ENCODE measurements at places on chromosomes 6 and 20.

DNA sequence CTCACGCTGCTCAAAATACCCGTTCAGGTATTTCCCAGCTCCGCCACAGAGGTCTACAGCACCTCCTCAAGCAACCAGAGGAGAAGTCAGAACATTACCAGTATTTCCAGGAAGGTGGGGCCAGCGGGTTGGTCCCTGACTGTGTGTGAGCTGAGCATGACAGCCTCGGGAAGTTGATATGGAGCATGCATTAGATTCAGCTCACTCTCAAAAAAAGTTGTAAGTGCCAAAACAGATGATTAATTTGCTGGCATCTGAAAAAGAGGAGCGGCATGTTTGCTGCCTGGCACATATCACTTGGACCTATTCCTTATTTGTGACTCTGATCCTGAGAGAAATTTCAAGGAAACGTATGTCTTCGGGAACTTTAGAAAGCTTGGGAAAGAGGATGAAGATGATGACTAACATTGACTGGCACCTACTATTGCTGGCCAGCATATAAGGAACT is 32.3 kb downstream of the ELOVL2 start:
- DNase-seq, result no peak

- peak; percentile 20 for DNase-seq
Observed at GRCh38 chr6:99746261-99746895, 139.7 kb downstream of the PRDM13 start.

DNA sequence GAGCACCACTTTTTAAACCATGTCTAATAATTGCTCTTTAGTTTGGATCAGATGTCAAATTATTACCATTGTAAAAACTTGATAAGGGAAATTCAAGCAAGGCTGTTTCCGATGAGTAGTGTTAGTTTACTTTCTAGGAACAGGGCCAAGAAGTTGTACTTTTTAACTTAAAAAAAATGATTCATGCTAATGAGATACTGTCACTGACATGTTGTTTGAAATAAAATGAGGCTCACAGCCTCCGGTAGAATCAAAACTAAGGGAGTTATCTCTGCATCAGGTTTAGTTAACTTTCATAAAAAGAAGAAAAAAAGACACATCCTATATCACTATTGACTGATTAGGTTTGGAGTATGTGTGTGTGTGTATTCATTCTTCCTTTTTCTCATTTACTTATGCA is 55.2 kb upstream of the SUPT3H start:
- no peak for DNase-seq

- DNase-seq, result no peak
Observed at GRCh38 chr6:55281215-55281614, 46.1 kb upstream of the GFRAL start.

DNA sequence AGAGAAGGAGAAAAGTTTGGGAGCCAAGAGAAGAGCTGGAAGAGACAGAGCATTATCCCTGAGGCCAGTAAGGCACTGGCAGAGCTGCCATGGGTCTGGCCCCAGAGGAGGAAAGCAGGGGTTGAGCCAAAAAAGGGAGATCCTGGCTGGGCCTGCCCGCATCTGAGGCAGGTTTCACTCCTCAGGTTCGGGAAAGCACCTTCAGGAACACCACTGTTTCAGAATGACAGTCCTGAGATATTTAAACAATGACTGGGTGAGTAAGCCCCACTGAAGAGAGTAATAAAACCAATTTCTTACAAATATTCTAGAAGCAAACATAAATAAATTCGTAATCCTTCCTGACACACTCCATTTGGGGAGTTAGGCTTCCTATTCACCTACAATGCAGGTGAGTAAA is 152.2 kb downstream of the BACH2 start:
- no peak for DNase-seq

- no peak for DNase-seq
Observed at GRCh38 chr20:14711652-14712051, 374.2 kb upstream of the FLRT3 start.

DNA sequence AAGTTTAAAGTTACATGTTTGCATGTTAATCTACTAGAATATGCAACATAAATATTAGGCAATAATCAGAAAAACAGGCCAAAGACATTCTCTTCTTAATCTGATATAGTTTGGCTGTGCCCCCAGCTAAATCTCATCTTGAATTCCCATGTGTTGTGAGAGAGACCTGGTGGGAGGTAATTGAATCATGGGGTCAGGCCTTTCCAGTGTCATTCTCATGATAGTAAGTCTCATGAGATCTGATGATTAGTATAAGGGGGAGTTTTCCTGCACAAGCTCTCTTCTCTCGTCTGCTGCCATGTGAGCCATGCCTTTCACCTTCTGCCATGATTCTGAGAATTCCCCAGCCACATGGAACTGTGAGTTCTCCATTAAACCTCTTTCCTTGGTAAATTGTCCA is 1241.7 kb upstream of the ADGRB3 start:
- DNase-seq, result no peak

DNA sequence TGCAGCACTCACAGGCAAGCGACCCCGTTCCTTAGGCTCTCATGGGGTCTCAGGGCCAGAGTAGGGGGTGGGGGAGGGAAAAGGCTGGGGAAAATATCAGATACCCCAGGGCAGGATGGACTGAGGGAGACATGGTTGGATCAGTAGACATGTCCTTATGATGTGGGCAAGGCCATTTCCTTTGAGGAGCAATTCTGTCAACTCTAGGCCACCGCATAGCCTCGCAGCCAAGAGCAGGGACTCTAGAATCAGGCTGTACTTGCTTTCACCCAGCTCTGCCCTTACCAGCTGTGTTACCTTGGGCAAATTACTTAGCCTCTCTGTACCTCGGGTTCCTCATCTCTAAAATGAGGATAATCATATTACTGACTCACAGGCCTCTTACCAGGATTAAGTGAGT is 2.2 kb upstream of the MAPK13 start:
- no peak for DNase-seq

GRCh38 chr6:83927470-83927869 is 68.0 kb downstream of the CYB5R4 start:
- DNase-seq, result no peak

GRCh38 chr6:118788702-118789101 is 105.2 kb upstream of the ASF1A start:
- no peak for DNase-seq

- DNase-seq, result no peak
Observed at GRCh38 chr6:151412909-151413308, 21.6 kb upstream of the ZBTB2 start.

DNA sequence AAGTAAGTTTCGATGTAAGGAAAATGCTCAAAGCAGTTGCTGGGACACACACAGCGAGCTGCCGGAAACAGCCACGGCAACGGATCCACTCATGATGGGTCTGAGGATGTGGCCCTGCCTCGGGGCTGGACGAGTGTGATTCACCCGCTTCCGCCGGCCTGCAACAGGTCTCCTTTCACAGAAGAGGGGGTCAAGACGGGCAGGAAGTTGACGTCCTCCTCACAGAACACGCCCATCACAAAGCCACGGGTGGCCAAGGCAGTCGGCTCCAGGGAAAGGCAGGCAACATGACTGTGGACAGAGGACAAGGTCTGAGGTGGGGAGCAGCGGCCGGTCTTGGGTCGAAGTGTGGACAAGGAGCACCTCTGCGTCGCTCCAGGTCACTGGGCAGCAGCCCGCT is 29.9 kb upstream of the SMOC2 start:
- DNase-seq, result no peak

DNA sequence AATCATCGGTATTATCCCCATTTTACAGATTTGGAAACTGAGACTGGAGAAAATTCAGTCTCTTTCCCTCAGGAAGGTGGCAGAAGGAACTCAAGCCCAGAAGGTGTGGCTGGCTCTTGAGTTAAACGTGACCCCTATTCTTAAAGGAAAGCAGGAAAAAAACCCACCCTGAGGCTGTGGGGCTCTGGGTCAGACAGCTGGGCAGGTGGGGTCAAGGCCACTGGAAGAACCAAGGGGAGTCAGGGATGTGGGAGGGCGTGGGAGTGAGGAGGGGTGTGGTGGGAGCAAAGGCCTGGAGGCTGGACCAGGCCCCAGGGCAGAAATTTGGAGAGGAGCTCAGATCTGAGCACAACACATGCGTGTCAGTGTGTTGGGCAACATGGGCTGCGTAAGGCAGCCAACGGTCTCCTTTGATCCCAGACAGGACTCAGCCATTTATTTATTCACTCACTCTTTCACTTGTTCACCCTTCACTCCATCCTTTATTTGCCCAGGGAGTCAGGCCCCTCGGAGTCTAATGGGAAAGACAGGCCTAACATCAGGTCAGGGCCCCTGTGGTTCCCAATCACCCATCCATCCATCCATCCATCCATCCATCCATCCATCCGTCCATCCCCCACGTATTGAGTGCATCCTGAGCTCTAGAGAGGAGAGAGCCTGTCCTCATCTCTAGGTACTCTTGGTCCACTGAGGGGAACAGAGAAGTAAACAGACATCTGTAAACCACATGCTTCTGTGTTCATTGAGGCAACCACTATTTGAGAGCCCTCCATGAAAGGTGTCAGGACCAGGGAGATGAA is 165.0 kb downstream of the VEGFA start:
- DNase-seq, result no peak

DNA sequence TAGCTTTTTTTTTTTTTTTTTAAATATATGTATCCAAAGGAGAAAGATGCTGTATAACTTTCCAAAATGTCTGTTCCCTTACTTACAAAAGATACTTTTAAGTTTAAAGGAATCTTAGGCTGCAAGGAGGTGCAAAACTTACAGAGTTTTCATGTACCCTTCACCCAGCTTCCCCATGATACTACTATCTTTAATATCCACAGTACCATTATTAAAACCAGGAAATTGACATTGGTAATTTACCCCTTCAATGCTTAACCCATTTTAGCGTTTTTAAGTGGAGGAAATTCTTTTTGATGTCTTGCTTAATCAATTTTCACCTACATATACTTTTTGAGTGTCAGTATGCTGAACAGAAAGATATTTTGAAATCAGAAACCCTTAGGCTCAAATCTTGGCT is 310.9 kb downstream of the PRL start:
- DNase-seq, result no peak

- no peak for DNase-seq
Observed at GRCh38 chr6:123213921-123214320, 217.9 kb downstream of the CLVS2 start.

DNA sequence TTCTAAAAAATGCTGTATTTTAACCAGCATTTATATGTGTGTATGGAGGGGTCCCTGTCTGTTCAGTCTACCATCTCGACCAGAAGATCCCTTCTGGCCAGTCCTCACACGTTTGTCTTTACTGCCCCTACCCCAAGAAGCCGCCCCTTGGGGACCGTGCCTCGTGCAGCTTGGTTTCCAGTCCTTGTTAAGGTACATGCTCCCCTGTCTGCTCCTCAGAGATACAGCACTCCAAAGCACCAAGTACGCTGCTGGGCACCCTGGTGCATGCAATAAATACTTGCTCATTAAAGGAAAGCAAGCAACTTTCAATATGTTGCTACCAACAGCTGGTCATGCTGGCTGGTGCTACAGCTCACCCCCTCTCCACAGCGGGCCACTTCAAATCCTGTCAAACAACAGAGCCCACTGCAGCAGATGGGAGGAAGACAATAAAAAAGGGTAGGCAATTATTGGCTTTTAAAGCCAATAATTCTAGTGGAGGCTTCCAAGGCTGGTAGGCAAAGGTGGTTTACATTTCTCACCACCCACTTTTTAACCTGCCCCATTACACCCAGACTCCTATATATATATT is 61.6 kb downstream of the PSMG4 start:
- DNase-seq, result no peak

- DNase-seq, result no peak
Observed at GRCh38 chr20:43960231-43960630, 45.6 kb downstream of the TOX2 start.

DNA sequence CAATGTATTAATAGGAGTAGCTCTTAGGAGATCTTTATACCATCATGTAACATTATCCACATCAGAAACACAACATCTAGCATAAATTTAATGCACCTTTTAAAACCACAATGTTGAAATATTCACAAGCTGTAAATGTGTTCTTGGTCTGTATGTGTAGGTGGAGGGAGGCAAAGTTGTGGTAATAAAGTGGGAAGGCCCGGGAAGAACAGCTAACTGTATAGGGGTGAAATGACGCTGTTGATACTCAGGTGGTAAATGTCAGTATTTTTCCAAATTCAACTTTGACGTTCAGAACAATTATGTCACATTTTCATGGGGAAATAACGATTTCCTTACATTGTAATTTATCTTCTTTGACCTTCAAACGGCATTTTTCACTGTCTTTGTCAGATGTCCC is 146.0 kb upstream of the STMND1 start:
- no peak for DNase-seq

DNA sequence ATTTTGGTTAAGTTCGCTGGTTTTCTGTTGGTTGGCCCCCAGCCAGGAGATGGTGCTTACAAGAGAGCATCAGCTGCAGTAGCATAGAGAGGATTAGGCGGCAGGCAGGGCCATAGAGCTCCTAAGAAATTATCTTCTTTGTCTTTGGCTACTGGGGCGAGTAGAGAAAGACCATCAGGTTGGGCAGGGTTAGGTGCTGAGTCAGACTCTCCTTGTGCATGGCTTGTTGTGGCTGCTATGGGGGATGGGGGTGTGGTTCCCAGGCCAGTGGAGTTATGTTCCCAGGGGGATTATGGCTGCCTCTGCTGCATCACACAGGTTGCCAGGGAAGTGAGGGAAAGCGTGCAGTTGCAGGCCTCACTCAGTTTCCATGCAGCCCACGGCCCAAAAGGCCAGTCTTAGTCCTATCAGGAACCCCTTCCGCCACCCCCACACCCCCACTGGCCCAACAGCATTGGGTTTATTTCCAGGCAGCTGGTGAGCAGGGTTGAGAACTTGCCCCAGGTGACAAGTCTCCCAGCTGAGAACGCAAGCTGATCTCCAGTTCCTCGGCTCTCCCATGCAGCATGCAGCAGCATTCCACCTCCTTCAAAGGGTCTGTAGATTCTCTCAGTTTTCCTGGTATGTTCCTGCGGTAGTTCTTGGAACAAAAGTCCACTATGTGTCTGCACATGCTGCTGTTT is 243.7 kb downstream of the UTRN start:
- no peak for DNase-seq

- no peak for DNase-seq
Observed at GRCh38 chr20:13396022-13396421, 174.9 kb downstream of the ISM1 start.

DNA sequence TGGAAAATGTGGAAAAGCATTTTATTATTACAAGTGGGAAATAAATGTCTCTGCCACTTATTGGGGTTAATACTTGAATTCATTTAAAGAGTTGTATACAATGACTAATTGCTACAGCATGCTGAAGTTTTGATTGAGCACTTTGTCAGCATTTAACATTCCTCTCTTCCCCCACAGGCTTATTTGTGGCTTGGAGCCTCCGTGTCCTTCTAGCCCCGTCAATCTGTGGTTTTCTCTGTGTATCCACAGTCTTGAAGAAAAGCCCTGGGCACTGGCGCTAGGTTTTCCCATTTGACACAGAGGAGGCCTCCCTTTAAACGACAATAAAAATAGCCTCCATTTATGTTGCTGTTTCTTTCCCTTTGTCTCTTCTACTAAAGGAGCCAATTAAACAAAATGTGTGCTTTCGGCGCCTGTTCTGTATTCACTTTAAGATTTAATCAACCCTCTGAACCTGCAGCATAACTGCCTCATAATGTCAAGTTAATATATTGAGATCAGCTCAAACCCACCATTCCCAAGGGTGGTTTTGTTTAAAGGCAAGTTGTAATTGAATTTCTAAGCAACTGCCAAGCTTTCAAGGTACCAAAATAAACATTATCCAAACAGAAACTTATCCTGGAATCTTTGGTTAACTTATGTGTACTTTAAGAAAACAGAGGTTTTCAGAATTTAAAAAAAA is 326.6 kb upstream of the RNF24 start:
- no peak for DNase-seq

GRCh38 chr6:137011406-137011805 is 33.4 kb downstream of the IL20RA start:
- no peak for DNase-seq

GRCh38 chr20:47231382-47232039 is 125.0 kb downstream of the ZMYND8 start:
- DNase-seq, result no peak
